ENCODE measurements at places on chromosomes 5 and 9.

DNA sequence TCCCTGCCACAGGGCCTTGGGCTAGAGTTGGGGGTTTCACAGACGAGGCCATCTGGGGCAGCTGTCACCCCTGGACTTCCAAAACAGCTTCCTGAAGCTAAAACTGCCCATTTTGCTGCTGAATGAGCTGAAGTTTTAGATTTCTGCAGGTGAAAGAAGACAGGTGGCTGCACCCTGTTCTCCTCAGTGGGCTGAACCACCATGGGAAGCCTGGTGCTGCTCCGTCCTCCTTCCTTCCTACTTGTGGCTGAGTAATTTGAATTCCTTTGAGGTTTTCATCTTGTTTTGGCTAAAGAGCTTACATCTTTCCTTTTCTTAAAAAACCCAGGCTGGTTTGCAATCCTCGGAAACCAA, 5.3 kb downstream of the NKD2 start:
- no peak for DNase-seq

- DNase-seq, result no peak
Measured at GRCh38 chr5:111159845-111160244, 64.3 kb upstream of the CAMK4 start.

DNA sequence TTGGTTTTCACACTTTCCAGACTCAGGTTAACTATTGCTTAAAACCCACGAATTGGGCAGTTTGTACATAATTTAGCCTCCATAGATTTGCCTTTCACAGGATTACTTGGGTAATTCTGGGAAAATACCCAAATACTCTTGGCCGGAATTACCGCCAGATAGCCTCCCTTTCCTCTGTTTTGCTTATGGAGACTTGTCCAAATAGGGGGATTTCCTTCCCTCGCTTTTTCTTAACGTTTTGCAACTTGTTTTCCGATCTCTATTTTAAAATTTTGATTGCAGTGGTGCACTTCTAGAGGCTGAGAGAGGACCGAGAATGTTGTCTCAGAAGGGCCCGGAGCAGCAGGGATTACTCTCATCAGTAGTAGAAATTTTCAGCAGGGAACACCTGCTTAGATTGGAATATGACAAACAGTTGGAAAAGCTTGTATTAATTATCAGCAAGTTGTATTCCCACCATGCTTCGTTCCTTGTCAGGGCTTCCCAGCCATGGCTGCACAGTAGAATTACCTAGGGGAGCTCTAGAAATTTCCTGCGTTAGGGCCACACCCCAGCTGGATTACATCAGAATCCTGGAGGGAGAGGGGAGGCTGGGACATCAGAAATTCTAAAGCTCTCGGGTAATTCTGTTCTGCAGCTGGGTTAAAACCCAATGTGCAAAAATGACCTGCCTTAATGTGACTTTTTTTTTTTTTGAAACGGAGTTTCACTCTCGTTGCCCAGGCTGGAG, 329.1 kb downstream of the SH3GL2 start:
- no peak for DNase-seq

- no peak for DNase-seq
Measured at GRCh38 chr5:65125591-65126541, 355.9 kb downstream of the ADAMTS6 start.

DNA sequence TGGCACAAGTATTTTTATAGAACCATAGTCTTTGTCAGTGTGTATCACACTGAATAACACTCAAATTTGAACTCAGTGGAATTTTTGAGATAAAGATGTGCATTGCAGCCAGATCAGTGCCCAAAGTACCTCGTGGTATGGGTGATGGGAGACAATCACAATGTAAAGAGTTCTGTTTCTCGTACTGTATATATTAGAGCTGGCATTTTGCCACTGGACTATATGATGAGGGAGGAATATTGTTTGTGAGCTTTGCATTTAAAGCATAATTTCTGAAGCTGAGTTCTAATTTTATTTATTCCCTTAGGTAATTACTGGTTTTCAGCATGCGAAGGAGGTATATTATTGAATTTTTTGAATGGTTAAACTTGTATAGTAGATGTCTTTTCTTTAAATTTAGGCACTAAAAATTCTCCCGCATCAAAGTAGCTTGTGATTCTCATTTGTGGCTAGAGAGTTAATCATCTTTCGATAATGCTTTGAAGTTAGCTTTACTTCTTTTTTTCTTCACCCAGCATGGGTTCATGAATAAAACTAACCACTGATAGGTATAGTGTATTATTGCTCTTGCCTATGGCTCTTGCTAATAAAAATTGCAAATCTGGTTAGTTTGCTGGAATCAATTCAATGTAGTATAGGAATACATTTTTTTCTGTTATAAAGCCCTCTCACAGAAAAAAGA, 43.1 kb downstream of the PAM start:
- DNase-seq, result no peak

- no peak for DNase-seq
Measured at GRCh38 chr9:98807070-98807813, at the start of gene GALNT12. Gene GALNT12, plus strand, starts transcription at chr9:98807670. Its CDS starts 29 bp downstream, at chr9:98807699.

GRCh38 chr9:125988479-125989050, 241.4 kb downstream of the PBX3 start:
- DNase-seq, result no peak

GRCh38 chr9:38332625-38333024, 59.9 kb upstream of the ALDH1B1 start:
- DNase-seq, result no peak

DNA sequence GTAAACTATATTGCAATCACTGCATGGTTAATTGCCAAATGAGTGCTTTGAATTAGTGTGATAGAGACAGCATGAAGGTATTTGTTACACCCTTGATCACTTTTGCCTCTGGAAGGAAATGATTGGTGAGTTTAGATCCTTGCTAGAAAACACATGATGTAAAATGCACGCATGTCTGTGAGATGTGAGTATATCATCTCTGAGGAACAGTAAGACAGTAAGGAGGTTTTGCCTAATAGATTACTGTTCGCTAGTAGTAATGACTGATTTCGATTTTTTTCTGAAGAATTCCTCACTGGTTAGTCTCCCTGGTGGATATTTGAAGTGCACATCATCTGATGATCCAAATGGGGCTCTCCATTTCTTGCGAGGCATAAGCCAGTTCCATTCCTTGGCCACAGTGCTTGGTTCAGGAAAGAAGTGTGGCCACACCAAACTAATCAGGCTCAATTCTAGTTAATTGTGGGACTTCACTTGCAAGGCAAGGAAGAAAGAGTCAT, 156.4 kb upstream of the ADRA1B start:
- no peak for DNase-seq

GRCh38 chr9:105226055-105226454, 18.4 kb upstream of the SLC44A1 start:
- no peak for DNase-seq
